ENCODE measurements at places on chromosomes 16 and 17. TPM values are rescaled to one million over a fixed set of nuclear protein-coding genes. Genes with fewer than 3 reads are reported as not detected.

DNA sequence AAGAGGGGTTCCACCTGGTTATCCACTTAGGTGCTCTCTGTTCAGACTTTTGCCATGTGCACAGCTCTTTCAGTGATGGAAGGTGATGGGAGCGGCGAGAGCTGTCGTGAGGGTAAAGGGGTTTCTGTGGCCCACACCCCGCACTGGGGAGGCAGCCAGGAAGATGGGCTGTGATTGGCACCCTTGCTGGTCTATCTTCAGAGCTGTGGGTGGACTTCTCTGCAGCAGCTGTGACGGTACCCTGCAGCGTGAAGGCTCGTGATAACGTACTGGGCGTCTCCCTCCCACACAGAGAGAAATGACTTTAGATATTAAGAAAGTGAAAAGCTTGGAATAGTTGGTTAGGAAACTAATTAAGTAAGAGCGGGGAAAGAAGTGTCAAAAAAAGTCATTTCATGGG is 45.8 kb downstream of the MPRIP start:
- no peak for DNase-seq

DNA sequence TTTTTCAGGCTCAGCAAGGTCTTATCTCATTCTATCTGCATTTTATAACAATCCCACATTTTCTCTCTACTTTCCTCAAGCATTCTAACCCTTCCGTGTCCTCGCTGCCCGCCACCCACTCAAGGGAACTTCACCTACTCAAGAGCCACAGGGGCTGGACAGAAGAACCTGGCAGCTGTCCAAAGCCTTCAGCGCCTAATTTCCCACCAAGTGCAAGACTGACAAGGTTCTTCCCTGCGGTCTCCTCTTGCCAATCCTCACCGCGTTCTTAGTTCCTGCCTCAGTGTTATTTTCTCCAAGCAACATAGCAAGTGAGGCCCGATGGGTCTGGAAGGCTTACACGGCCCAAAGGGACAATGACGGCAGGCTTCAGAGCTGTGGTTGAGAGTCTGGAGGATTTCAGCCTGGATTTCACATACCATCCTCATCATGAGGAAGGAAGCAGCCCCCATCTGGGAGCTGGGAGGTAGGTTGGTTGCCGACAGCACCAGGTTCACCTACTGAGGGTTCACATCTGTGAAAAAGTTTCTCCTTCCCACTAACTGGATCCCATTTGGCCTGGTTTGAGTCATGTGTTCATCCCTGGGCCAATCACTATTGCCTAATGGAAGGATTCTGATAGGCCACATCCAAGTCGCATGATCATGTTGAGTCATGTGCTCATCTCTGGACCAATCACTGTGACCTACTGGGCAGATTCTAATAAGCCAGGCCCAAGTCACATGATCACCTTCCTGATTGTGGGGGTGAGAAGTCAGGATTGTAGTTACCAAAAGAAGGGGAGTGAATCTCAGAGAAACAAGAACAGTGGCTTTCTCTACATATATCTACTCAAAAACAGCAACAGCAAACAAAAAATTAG is 108.2 kb downstream of the N4BP1 start:
- no peak for DNase-seq

- DNase-seq = no peak
These were observed 251.8 kb downstream of the MAF start for GRCh38 chr16:79348521-79349306.

DNA sequence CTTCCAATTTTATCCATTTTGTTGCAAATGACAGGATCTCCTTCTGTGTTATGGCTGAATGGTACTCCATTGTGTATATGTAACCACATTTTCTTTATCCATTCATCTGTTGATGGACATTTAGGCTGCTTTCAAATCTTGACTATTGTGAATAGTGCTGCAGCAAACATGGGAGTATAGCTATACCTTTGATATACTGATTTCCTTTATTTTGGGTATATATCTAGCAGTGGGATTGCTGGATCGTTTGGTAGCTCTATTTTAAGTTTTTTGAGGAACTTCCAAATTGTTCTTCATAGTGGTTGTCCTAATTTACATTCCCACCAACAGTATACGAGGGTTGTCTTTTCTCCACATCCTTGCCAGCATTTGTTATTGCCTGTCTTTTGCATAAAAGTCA is 67.8 kb downstream of the BRIP1 start:
- DNase-seq = no peak

GRCh38 chr17:41420134-41420533 is 4.3 kb downstream of the KRT37 start:
- DNase-seq = no peak

DNA sequence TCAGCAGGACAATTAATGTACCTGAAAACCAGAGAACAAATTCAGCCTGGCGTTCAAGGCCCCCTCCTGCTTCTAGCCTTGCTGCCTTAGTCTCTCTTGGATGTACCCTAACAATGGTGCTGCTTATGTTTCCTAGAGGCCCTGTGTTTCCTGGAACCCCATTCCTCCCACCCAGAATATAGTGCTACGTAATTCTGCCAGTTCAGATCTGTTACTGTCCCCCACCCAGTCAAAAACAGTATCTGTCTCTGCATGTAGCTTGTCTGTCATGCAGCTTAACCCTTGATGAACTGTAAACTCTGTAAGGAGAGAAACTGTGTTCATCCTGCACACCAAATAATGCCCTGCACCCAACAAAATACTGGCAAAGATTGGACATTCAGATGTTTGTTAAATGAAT is 6.8 kb downstream of the MRTFB start:
- DNase-seq = no peak

GRCh38 chr16:29662729-29663015 is 375 bp upstream of the SPN start:
- DNase-seq = no peak

DNA sequence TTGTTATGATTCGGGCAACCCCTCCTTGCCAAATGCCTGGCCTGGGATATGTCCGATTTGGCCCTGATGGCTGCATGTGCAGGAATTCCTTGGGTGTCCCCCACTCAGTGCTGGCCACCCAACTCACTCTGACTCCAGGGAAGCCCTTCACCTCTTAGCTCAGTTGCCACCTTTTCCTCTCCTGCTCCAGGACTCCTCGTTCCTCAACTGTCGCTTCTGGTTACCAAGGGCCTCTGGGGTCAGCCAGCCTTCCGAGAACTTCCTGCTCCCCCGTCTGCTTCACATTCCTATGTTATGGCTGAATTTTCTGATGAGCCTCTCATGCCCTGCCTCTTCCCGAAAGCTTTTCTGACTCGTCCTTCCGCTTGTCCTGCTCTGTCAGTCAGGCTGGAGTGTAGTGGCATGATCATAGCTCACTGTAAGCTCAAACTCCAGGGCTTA is 63.5 kb downstream of the SPACA3 start:
- no peak for DNase-seq

- no peak for DNase-seq
These were observed 12.6 kb downstream of the PMFBP1 start for GRCh38 chr16:72159386-72159785.

- DNase-seq = no peak
These were observed 24.3 kb downstream of the CENPV start for GRCh38 chr17:16328997-16329396.

- DNase-seq = peak; percentile 59
These were observed 5.7 kb downstream of the ZNF319 start for GRCh38 chr16:57994778-57995177.

DNA sequence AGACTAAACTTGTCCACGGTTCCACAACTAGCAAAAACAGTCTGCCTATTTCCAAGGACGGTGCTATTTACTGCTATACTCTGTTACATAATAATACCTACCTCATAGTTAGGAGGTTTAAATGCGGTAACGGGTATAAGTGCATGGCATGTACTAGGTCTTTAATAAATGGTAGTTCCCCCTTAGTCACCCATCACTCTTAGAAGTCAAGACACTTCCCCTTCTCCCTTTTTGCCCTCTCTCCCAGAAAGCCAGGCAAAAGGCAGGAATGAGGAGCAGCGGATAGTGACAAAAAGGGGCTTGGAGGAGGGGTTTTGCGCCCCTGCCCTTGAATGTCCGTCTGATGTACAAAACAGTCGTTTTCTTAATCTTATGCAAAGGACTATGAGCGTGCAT is 1.1 kb upstream of the LSM12 start:
- no peak for DNase-seq

DNA sequence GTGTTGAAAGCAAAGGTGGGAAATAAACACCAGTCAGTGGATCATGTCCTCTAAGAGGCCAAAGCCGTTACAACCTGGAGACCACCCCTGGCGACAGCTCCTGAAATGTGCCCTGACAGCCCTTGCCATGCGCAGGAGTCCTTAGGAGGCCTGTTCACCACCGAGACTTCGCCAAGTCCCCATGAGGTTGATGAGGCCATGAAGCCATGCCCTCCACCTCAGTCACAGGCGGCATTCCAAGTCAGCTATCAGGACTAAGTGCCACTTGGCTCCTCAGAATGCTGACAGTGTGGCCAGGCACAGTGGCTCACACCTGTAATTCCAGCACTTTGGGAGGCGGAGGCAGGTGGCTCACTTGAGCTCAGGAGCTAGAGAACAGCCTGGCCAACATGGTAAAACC is 27.1 kb downstream of the ADAM11 start:
- DNase-seq = peak; percentile 33

GRCh38 chr16:64478252-64478906 is 643.5 kb downstream of the CDH11 start:
- DNase-seq = no peak

GRCh38 chr17:44331249-44331760 is 6.7 kb upstream of the SLC25A39 start:
- peak; percentile 85 for DNase-seq

- no peak for DNase-seq
These were observed 226.5 kb upstream of the MPHOSPH6 start for GRCh38 chr16:82396509-82396908.

DNA sequence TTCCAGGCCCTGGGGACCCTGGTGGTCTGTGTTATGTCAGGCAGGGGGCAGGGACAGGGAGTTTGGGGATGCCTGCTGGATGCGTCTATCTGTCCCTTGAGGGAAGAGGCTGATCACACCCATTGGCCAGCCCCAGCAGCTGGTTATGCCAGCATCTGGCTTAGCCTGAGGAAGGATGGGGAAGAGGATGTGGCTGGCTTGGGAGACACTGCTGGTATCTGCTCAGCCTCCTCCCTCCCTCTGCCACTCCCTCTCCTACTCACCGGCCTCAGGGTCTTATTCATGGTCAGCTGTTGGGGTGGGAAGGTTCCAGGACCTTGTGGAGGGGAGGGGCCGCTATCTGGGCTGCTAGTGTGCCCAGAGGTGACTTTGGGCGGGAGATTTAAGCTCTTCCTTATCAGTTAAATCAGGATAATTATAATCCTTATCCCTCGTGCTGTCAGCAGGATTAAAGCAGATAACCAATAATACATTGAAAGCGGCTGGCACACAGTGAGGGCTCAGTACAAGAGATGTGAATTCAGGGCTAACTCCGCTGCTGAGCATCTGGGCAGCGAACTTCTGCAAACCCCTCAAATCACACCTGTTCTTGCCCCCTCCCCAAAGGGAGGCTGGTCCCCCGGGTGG is 36.0 kb upstream of the MLKL start:
- DNase-seq = no peak

GRCh38 chr16:56357765-56358322 is 67.5 kb downstream of the AMFR start:
- DNase-seq = peak; percentile 78

DNA sequence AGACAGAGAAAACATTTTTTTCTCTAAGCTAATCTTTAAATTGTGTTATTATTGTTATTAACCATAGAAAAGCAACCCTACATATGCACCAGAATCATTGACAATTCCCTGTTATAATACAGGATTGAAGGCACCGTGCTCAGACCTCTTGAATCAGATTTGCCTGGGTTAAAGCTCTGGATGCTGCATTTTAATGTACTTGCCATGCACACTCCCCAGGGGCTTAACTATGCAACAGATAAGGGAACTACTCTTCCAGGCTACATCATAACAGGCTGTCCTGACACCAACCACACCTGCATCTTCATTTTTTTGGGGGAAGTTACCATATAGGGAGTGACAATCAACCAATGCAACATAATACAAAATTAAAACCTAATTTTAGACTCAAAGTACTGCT is 1187.6 kb upstream of the CDH8 start:
- DNase-seq = no peak

DNA sequence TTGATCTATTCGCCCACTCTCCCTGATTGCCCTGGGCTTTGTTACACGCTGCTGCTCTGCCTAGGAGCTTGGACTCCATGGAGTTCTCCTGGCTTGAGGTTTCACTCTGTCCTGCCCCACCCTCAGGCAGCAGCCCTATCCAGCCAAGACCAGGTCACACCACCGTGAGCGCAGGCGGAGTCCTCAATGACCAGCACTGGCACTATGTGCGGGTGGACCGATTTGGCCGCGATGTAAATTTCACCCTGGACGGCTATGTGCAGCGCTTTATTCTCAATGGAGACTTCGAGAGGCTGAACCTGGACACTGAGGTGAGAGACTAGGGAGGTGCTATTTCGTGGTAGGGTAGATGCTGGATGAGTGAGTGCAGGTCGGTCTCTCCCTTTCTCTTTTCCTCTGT is 3.5 kb downstream of the CNTNAP1 start:
- DNase-seq = peak; percentile 33

DNA sequence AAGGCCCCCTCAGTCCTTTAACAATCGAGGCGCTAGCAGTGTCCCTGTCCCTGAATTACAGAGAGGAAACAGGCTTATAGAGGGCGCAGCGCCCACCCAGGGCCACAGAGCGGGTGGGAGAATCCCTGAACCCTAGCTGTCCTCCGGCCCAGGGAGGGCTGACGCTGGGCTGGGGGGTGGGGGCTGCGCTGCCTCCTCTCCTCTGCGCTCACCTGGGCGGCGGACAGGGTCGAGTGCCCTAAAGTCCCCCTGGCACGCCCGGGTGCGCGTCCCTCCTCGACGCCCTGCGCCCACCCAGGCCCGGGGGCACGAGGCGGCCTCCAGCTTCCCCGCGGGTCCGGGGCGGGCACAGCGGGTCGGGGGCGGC is 200.4 kb upstream of the N4BP1 start:
- peak; percentile 32 for DNase-seq

DNA sequence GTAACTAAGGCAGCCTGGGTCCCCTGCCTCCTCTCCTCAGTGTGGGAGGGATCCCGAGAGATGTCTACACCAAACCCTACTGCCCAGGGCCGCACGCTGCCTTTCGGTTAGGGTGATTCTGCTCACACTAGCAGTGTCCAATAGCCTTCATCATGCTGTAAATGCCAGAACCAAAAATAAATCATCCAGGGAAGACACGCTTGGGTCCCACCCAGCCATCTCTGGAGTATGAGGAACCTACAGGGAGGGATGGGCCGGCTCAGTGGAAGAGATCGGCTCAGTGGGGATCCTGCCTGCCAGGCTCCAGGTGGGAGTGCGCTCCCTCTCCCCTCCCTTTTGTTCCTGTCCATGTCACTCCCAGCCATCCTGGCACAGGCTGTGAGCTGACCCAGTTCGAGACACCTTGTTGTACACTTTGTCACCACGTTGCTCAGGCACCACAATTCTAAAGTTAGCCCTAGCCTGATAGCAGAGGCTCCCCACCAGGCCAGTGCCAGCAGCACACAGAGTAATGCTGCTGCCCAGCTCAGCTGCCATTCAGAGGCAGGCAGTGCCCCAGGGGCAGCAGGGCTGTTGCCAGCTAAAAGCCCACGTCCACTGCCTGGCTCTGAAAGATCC is 24.5 kb downstream of the PEMT start:
- no peak for DNase-seq

The TAT gene
- not detected for total RNA-seq

The RAP1GAP2 gene
- total RNA-seq = 32.2 TPM

The PDILT gene
- not detected for total RNA-seq

The RECQL5 gene
- total RNA-seq = 40.1 TPM

The NPIPA2 gene
- 15.8 TPM for total RNA-seq

The SLC12A3 gene
- not detected for total RNA-seq

The STAC2 gene
- total RNA-seq = 2.5 TPM

The NETO2 gene
- total RNA-seq = 28.6 TPM

The KRTAP17-1 gene
- not detected for total RNA-seq

The TMEM238L gene
- total RNA-seq = not detected

The ITGB3 gene
- total RNA-seq = not detected

The KRT20 gene
- not detected for total RNA-seq

The RCVRN gene
- total RNA-seq = not detected

The ABCC11 gene
- 0.33 TPM for total RNA-seq

The RNF227 gene
- 1.9 TPM for total RNA-seq
